ENCODE measurements at places on chromosomes 6 and 20.

DNA sequence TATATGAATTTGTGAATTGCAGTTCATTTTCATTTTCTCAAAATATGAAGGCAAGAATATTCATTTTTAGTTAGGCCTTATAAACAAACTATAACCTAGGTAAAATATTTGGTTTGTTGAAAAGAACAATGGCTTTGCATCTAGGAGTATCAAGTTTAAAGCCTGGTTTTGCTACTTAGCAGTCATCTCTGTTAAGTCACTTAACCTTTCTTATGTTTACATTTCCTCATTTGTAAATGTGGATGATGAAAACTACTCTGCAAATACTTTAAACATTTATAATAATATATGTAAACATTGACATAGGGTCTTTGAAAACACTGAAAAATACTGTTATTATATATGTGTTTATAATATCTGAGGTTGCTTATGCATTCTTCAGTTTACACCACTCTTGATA is 135.5 kb downstream of the CENPW start:
- no peak for DNase-seq

DNA sequence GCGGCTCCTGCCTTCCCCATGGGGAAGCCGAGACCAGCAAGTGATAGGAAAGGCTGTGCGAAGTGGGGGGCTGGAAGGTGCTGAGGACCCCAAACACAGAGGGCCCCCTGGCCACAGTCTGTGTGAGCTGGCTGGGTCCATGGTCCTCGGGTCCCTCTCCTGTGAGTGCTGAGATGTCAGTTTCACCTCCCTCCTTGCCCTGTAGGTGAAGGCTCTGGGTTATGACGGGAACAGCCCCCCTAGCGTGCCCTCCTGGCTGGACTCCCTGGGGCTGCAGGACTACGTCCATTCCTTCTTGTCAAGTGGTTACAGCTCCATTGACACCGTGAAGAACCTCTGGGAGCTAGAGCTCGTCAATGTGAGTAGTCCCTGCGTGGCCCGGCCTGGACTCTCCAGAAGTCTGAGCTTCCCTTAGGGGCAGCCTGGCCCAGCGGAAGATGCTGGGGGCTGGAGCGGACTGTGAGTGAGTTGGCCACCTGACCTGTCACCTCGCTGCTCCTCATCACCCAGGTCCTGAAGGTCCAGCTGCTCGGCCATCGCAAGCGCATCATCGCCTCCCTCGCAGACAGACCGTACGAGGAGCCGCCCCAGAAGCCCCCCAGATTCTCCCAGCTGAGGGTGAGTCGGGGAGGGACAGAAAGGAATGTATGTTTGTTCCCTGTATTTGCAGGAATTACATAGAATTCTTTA is 61.7 kb downstream of the TCP11 start:
- no peak for DNase-seq

DNA sequence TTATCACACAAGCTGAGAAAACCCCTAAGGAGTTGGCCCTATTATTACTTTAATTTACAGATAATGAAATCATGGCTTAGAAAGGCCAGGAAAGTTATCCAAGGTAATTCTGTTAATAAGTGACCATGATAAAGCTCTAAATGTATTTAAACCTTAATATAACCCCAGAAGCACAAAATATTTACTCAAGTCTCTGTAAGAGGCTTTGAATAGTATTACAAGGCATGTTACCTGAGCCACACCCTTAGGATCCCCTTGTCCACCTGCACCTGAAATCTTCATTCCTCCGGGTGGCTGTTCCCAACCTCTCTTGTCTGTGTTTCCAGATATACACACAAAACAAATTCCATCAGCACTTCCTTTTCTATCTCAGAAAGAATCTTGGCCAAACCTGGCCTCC is 271.6 kb upstream of the BMP2 start:
- no peak for DNase-seq

GRCh38 chr6:165768961-165769360 is 105.9 kb upstream of the PDE10A start:
- DNase-seq, result no peak

DNA sequence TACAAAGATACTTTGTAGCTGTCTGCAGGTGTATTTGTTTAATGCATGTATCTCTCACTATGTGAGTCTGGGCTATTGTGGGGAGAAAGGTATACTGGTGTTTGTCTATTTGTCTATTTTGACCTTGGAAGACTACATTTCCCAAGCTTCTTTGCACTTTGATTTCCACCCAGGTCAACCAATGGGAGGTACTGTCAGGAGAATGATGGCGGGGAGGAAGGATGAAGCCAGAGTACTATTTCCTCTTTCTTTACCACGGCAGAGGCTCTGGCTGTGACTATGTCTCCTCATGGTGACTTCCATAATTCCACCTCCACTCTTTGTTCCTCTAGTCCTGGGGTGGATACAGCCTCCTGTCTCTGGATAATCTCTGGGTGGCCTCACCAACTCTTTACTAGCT is 23.1 kb downstream of the LBP start:
- no peak for DNase-seq

DNA sequence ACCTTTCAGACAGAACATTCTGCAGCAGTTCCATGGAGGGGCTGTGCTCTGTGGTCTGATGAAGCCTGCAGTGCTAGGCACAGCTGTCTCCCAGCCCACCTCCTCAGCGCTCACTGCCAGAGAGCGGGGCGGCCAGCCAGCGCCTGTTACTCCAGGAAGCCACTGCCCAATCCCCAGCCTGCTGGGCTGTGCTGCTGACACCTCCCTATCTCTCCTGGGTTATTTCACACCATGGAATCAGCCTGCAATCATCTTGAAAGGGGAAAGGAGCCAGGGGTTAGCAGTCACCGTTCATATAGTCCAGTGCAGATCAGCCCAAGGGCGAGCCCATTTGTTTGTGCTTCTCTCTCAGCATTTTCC is 46.3 kb upstream of the NHSL1 start:
- DNase-seq, result no peak

- DNase-seq, result no peak
These were observed 176.3 kb downstream of the TBXT start for GRCh38 chr6:165991341-165991740.

DNA sequence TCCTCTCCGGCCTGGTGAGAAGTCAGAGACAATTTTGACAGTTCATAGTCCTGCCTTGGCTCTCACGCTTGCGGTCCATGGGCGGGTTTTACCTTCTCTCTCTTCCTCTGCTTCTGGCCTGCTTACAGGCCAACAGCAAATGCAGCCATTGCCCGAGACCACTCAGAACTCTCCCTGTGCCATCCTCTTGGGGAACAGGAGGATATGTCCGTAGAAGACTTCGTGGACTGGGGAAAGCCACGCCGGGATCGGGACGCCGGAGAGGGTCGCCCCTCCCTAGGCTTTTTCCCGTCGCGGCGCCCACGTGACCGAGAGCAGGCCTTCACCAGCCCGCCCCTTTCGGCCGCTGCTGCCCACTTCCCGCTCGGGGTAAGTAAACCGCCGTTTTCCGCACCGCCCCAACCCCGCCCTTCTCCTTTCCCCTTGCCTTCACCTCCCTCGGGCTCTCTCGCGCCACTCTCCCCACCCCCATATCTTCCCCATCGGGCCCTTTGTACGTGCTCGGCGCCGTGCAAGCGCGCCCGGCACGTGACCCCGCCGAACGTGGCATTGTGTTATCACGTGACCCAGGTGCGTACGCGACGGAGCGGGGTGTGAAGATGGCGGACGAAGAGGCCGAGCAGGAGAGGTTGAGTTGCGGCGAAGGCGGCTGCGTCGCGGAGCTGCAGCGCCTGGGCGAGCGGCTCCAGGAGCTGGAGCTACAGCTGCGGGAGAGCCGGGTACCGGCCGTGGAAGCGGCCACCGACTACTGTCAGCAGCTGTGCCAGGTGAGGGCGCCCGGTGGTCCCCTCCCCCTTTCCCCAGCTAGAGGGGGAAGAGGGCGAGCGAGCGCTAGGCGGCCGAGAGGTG is at the start of gene ZNF292:
ZNF292 (plus strand) TSS at position 573 of the 849 bp plus-strand sequence; CDS start at position 600, 27 bp downstream.
- peak; percentile 95 for DNase-seq

DNA sequence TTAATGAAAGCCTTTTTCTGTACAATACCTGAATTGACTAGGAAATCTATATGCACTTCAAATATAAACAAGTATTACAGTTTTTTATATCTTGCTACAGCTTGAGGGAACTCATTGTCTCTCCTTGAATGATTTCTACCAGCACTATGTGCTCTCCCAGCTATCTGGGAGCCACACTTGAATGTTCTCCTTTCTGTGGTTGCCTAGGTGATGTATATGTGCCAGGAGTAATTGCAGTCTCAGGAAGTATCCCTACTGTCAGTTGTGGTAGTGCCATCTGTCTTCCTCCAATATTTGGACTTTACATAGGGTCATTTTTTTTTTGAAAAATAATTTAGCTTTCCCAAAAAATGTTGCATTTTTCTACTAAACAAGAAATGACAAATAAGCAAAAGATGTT is 288.0 kb upstream of the PLCB4 start:
- DNase-seq, result no peak

DNA sequence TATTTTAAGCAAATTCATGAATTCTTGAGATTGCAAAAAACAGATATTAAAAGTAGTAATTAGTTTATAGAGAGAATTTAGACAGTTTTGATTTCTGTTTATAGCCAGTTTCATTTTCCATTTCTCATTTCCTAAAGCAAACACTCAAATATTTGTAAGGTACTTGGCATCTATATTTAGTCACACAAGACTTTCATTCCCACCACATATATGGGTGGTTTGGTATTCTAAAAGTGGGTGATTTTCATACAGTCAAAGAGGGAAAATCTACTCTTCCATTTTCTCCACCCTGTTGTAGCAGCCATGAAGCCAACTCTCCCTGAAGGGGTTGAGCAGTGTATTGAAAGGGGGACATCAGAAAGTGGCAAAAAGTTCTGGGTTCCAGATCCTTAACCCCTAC is 181.1 kb upstream of the SUPT3H start:
- DNase-seq, result no peak

GRCh38 chr6:86609549-86610388 is 327.6 kb upstream of the HTR1E start:
- DNase-seq, result no peak

DNA sequence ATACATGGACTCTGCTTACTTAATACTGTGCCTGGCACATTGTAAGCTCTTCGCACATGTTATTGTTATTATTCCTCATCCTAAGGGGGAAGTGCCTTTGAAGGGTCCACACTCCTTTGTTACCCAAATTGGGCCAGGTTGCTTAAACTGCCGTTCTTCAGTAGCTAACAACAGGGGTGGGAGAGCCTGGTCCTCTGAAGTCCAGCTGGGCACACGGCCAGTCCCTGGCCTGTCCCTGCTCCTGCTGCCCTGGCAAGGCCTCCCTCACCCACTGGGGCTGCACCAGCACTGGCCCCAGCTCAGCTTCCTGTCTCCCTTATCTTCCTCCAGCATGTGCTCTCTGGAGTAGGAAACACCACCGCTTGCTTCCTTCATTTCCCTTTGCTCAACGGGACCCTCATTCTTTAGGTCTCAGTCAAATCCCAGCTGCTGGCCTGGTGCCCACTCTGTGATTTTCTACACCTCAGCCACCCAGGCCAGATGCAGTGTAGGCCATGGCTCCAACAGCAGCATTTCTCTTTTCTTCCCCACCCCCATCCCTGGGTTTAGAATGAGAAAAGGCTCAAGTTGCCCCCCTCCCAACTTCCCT is 5.5 kb upstream of the PROCR start:
- DNase-seq, result no peak

DNA sequence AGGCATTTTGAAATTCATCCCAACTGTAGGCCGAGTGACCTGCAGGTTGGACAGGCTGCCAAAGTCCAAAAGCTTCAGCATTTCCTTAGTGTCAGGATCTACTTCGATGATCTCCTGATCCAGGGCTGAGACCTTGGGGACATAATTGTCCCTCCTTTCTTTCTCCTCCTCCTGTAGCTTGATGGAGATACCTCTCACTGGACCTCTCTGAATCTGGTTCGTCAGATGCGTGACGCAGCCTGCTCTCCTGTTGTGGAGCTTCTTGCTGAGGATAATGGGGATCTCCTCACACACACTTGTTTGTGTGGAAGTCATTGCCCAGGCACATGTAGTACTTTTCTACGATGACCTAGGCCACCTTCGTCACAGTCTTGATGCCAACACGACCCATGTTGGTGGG is 1.5 kb upstream of the MAS1L start:
- no peak for DNase-seq

DNA sequence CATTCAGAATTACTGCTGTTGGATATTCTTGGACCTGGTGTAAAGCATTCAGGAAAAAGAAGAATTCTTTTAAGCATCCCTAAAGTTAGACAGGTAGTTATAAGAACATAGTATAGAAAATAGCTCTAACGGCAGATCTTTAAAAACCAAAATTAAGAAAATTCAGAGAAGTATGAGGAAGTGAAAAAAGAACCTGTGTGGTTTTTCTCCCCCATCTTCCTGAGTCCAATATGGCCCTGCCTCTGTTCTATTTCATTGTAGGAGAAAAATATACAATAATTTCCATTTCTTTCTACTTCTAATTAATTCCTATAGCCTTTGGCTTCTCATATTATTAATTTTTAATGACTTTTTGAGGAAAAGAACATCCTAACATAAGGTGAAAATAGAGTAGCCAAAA is 47.1 kb downstream of the FHL5 start:
- no peak for DNase-seq

GRCh38 chr6:155398221-155398620 is 57.4 kb downstream of the NOX3 start:
- DNase-seq, result no peak

DNA sequence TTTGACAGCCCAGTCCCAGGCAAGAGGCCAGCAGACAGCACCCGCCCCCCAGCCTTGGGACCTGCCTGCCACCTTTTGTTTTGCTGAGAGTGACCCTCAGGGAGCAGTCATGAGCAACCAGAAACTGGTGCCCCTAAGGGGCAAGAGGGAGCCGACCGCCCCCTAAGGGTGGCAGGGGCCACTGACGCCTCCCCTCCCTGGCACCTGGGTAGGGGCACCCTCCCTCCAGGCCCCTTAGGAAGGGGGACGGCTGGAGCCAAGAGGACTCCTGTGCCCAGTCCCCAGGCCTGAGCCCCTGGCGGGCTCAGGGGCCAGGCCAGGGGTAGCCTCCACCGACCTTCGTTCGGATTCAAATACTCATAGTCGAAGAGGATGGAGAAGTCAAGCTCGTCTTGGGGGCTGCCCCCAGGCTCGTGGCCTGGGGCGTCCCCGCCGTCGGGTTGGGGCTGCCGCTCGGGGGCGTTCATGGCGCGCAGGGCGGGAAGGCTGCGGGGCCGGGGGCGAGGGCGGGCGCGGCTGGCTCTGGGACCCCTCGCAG is 417 bp downstream of the NFATC2 start:
- DNase-seq, result no peak

- peak; percentile 43 for DNase-seq
These were observed 37.7 kb downstream of the KCNQ2 start for GRCh38 chr20:63434599-63435378.

DNA sequence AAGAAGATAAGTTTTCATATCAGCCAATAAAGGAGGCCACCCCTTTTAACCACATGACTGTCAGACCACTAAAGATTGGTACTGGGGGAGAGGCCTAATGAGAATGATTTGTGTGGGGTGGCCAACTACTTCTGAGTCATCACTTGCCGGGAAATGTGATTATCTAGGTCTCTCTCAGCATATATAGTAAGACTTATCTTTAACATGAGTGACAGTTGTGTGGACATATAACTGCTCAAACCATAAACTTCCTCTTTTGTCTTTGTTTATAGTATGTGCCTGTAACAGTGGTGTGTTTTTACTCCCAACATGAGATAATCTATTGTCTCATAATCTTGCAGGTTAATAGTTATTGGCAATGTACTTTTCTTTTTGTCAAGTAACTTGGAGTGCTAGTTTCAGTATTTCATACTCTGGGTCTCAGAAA is 312.4 kb downstream of the CDKAL1 start:
- DNase-seq, result no peak

Data from caudate nucleus (tissue), 63 donors.